ENCODE measurements at places on chromosomes 3 and 15.
A peak's percentile ranks its signal among the peaks of the same experiment; 100 is the strongest.

DNA sequence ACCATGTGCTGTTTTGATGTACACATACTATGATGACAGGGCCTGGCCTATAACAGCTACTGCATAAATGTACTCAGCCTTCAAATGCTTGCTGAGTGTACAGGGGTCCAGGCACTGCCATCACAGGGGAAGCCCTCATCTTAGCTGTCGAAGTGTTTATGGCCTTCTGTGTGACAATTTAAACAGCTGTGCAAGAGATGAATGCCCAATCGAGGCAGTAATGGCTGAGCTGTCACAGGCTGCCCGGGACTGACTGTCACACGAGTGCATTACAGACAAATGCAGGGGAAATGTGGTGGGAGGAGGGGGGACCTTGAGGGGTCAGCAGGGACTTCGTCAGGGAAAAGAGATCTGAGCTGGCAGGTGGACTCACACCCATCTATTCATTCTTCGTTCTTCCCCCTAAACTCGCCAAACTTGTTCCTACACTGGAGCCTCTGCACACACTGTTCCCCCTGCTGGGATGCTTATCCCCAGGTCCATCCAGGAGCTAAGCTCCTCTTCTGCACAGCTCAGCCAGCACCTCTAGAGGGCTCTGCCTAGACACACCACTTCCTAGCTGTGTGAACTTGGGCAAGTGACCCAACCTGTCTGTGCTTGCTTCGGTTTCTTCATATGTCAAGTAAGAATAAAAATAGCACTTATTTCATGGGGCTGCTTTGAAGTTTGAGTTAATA lies 156.2 kb upstream of the IQSEC1 start:
- no peak for DNase-seq

DNA sequence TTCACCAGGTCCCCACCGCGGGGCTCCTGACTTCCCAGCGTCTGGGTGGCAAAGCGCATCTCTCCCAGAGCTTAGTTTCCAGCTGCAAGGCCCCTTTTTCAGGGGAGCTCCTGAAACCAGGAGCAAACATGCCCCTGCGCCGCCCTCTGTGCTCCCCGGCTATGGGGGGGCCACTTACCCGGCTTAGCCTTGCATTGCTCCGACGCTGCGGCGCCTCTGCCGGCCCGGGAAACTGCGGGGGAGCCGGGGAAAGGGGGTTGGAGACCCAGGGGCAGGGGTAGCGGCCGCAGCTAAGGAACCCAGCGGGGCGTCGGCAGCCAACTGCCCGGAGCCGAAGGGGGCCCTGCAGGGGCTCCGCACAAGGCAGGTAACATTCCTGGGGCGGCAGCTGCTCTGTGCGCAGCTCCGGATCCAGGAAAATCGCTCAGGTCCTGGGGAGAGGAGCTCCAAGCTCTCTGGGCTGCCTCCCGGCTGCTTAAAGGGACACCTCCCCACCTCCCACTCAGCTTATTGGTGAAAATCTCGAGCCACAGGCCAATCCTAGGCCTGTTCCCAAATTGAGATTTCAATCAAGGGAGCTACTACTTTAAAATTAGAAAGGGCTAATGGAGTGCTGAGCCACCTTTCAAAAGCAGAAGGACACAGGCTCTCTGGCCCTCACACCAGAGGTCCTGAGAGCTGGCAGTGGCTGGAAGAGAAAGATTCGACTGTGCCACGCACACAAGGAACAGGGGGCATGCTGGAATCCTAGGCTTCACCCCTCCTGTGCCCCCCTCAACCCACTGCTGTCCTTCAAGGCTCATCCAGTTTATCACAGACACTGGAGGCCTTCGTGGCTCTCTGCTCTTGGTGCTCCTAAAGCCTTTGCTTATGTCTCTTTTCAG lies 42.7 kb upstream of the PRICKLE2 start:
- no peak for DNase-seq

DNA sequence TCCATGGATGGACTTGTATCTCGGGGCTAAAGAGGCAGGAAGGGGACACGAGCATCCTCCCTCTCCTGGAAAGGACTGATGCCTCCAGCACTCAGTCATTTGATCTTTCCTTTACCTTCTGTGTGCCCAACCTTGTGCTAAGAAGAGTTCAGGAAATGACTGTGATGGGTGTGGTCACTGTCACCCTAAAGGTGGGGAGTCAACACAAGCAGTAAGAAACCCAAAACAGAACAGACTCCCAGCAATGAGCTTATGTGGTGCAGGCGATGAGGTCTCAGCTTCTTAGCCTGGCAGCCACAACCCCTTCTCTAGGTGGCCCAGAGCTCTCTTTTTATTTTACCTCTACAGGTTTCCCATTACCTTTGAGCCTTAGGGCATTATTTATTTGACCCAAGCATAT lies 3.8 kb downstream of the MPI start:
- no peak for DNase-seq

DNA sequence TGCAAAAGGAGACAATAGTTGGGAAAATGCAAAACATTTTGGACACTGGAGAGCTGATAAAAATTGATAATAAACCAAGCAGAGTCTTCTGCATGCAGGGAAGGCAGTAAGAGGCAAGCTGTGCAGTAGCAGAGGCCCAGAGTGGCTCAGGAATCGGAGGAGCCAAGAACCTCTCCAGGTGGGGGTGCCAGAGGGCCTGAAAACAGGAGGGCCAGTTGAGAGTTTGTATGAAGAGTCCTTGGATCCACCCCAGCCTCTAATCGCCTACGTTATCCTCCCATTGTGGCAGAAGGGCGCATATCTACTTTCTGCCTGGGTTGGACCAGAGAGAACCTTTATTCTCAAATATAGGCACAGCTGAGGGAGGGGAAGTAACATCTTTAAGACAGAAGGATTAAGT lies 48.9 kb upstream of the RBP1 start:
- no peak for DNase-seq

- DNase-seq, result no peak
Observed at GRCh38 chr15:70876683-70877082, 15.6 kb downstream of the THAP10 start.

GRCh38 chr3:10502185-10502880 lies 3.1 kb downstream of the ATP2B2 start:
- no peak for DNase-seq

GRCh38 chr15:89168316-89168833 lies 53.0 kb downstream of the RLBP1 start:
- no peak for DNase-seq

- DNase-seq, result no peak
Observed at GRCh38 chr3:17656264-17656663, 86.2 kb downstream of the TBC1D5 start.

GRCh38 chr3:184785890-184786279 lies 26.1 kb upstream of the VPS8 start:
- DNase-seq, result no peak

DNA sequence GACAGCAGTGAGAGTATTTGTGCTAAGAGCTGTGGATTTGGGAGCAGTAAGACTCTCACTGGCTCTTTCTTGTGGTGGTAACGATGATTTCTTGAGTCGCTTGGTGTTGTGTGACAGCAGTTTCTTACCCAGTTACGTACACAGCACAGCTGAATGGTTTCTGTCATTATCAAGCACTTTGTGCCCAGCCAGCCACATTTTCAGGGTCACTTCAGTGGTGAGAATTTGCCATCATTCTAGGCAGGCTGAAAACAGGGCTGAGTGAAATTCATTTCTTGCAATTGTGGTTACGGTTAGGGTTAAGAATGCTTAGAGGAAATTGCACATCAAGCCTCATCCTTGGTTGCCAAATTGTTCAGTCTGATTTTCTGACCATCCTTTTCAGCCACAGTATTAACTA lies 130.1 kb downstream of the RYR3 start:
- DNase-seq, result no peak

GRCh38 chr3:47035645-47036044 lies 56.2 kb downstream of the NBEAL2 start:
- DNase-seq, result no peak

DNA sequence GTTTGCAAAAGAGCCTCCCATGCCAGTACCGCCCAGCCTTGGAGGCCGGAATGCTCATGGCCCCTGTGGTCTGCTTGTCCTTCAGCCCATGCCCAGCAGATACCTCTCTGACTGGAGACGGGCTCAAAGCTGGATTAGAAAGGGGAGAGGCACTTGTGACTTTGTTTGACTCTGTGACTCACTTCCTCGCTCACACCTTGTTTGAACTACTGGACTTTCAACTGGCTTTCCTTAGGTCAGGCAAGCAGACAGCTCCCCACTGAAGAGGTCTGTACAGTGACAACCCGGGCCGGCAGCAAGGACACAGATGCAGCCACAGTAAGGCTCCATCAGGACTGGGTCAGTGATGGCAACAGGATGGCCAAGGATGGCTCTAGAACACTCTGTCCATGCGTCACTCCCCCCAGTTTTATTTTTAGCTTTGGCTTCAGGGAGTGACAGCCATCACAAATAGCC lies 98.6 kb upstream of the ABHD17C start:
- DNase-seq, result no peak

DNA sequence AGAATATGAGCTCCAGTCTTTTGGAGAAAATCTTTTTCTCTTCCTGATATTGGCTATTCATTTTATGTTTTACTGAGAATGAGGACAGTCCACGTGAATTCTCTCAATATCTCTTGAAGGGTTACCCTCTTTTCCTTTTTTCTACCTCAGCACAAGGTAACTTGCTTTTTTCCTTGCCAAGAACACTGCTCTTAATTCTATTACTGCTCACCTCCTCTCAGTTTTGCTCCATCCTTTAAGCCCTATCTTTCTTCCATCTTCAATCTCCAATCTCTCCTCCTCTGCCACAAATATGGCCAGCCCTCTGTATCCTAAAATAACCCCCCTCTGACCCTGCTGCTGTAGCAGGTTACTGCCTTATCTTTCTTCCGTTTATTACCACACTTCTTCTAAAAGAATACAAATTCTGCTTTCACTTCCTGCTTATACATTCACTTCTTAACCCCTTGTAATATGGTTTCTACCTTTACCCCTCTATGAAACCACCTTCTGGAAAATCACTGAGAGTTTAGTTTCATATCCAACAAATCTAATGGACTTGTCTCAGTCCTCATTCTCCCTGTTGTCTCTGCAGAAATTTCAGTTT lies 89.0 kb downstream of the NFKBIZ start:
- no peak for DNase-seq

- no peak for DNase-seq
Observed at GRCh38 chr3:27302891-27303290, 66.3 kb downstream of the NEK10 start.

DNA sequence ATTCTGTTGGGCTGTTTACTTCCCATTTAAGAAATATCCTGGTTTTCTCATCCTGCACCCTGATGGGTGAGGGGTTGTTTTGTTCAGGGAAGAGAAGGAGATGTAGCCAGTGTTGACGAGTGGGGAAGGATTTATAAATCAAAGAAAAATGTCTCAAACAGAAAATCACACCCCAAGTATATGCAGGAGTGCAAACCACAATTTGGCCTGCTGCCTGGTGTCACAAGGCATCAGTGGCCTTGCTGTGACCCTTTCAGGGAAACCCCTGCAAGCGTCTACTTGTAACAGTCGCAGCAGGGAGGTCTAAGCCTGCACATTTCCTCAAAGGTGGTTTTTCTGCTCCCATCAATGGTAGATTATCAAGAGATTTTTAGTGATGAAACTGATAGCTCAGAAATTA lies 132.6 kb upstream of the LRRN1 start:
- peak; percentile 18 for DNase-seq

- no peak for DNase-seq
Observed at GRCh38 chr3:157125101-157125500, 34.8 kb downstream of the CCNL1 start.

DNA sequence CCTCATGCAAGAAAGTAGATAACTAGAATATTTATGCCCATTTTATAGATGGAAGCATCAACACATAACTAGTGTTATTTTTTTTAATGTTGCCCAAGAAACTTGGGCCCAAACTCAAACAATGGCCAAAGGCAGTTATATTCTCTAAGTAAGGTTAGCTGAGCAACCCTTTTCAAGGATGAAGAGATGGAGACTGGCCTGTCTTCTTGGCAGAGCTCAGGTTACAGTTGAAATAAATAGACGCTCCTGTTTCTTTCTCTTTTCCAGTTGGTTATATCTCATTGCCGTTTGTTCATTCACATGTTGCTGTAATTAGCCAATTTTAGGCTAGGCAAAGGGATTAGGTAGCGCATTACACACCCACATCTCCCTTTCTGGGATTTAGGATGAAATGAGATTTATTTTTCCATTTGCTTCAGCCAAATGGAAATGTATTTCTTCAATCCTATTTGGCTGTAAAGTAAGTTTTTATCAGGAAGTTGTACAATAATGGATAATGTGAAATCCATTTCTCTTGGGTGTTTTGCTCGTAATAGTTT lies 93.2 kb downstream of the CMSS1 start:
- no peak for DNase-seq

DNA sequence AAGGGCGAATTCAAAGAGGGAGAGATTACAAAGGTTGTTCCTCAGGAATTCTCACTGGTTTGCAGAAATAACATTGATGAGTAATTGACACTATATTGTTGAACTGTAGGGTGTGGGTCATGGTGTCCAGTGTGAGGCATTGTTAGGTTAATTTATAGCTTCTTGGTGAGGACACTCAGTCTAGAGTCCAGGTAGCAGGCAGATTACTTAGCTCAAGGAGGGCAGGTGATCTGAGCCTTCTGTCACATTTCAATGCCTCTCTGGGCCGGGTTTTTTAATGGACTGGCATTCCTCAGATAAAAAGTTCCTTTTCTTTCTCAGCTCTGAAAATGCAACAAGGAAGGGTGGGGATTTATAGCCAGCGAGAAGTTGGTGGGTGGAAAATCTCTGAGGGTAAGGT lies 194.2 kb upstream of the PROK2 start:
- no peak for DNase-seq

DNA sequence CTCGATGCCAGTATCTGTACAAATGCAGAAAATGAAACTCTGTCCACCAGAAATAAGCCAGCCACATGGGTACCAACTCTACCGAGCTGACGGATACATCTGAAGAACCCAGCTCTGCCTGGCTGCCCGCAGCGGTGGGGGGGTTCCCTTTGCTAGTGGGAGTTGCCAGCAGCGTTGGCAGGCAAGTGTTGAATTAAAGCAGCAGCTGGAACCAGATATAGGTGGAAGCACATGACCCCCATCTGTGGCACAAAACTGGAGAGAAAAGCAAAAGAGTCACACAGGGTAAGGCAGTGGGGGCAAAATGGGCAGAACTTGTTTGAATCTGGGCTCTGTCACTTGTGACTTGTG lies 17.9 kb downstream of the CRYGS start:
- DNase-seq, result peak; percentile 60

GRCh38 chr3:83928391-83928790 lies 1030.4 kb upstream of the CADM2 start:
- no peak for DNase-seq

DNA sequence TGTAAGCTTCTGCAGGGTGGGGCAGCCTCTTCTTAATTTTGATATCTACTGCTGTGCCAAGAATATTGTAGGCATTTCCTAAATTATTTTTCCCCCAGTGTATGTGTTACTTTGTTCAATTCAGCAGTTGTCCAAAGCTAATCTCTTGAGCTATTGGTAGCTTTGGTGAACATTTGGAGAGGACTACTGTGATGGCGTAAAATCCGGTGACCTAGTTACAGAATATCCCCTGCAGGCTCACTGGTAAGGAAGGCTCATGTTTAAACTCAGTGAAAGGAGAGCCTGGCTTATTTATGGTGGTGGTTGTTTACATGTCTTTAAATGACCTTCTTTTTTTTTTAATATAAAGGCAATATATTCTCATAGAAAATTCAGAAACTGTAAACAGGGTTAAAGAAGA lies 105.6 kb downstream of the LPP start:
- DNase-seq, result no peak

All from GM06990 (cell line).